ENCODE measurements at places on chromosomes 11 and 22.

GRCh38 chr22:19984201-19984753 is 32.3 kb downstream of the ARVCF start:
- no peak for DNase-seq

DNA sequence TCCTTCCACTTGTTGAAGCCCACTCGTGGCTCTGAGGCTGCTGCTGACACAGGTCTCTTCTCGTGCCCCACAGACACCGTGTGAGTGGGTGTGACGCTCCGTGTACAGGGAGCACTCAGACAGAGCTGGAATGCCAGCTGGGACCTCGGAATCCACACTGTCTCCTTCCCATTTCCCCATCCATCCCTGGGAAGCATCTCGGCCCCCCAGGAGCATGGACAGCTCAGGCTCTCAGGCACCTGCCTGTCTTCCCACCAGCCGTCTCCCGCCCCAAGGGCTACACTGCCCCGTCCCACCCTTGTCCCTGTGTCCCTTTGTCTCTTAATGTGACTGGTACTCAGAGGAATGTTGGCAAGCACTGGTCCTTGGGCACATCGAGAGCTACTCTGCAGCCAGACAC is 63.8 kb downstream of the ARHGAP8 start:
- DNase-seq: no peak

GRCh38 chr11:7512525-7513233 is 1.1 kb upstream of the PPFIBP2 start:
- no peak for DNase-seq

- no peak for DNase-seq
Observed at GRCh38 chr11:78606667-78607066, 32.0 kb upstream of the NARS2 start.

GRCh38 chr11:42967653-42968052 is 344.1 kb upstream of the API5 start:
- no peak for DNase-seq

- DNase-seq: no peak
Observed at GRCh38 chr11:63979426-63979825, 5.0 kb downstream of the COX8A start.

- no peak for DNase-seq
Observed at GRCh38 chr22:11066458-11067285, 4461.3 kb upstream of the OR11H1 start.

DNA sequence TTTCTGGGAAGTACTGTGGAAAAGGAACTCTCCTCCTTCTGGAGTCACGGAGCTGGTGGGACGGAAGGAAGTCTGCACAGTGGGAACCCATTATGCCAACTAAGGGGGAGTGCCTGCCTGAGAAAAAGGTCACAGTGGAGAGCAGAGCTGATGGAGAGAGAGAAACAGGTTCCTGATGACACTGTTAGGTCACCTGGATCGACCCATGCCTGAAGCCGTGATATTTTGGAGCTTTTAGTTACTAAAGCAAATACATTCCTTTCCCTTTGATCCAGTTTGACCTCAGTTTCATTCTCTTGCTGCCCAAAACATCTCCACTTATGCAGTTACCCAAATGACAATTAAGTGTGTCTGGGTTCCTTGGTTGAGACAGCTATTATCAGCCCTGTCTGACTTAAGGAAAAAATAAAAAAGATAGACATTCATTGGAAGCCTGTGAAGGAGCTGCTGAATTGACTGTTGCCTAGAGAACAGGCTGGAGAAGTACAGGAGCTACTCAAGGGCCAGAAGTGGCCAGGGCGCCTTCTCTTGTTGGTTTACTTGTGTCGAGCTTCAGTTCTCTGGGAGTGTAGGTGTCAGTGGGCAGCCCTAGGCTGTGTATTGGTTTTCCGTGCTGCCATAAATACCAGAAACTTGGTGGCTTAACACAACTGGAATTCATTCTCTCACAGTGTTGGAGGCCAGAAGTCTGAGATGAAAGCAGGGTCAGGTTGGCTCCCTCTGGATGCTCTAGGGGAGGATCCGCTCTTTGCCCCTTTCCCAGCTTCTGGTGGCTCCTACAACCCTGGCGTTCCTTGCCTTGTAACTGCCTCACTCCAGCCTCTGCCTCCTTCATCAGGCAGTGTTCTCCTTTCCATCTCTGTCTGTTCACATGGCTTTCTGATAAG is 13.6 kb downstream of the MRGPRD start:
- DNase-seq: no peak

- no peak for DNase-seq
Observed at GRCh38 chr11:100612766-100613165, 74.3 kb upstream of the ARHGAP42 start.

GRCh38 chr11:113460469-113460868 is 14.7 kb downstream of the DRD2 start:
- DNase-seq: no peak

DNA sequence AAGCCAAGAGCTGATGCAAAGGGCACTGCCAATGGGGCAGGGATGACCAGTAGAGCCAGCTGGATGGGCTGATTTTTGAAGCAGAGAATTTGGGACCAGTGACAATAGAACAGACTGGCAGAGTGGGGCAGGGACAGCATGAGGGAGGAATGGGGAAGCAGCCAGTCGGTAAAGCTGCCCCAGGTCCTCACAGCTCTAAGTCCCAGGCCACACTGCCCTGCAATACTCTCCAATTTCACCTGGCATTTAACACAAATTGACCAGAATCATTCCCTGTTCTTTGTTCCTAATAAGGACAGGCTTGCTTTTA is 186.9 kb downstream of the CTTN start:
- no peak for DNase-seq

GRCh38 chr11:71441251-71441650 is 6.9 kb downstream of the DHCR7 start:
- DNase-seq: no peak

DNA sequence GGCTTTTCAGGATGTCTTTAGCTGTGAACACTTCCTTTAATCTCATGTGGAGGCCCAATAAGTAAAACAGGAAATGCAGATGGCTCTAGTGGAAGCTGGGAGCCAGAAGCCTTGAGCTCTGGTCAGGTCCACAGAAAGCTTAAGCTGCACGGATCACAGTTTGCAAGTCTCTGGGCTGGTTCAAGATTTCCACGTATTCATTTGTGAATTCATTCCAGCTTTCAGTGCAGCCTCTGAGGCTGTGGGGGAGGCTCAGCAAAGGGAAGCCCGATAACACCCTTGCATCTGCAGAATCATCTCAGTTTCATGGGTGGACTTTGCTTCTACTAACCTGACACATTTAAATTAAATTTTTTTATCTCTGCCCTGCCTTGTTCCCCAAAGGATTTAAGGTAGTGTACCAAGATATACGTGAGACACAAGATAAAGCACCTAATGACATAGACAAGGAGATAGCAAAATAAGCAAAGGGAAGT is 65.6 kb downstream of the ISX start:
- DNase-seq: no peak

DNA sequence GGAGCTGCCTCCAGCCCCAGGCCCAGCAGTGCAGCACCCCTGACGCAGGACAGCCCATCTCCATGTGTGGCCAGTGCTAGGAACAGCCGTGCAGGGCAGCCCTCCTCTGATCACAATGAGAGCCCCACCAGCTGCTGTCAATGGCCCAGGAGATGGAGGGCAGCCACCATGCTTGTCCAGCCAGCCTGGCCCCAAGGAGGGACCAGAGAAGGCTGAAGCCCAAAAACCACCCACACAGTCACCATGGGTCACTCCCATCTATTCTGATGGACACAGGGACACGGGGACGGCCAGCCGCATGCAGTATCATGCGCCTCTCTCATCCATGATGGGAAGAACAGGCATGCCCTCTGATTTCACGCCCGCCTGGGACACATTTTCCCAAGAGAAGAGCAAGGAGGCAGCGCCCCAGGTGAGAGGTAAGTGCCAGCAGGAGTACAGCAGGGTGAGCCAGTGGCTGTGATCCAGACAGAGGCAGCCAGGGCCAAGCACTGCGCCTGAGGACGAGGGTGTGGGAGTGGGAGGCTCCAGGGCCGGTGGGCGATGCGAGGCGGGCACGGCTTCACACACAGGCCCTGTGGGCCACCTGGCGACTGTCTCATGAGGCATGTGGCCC is 33.6 kb upstream of the GNB1L start:
- no peak for DNase-seq

- peak; percentile 53 for DNase-seq
Observed at GRCh38 chr11:57649826-57650738, at the start of gene YPEL4. Gene YPEL4 (minus strand): TSS chr11:57649912. CDS start chr11:57647107, 2,805 bp downstream.

GRCh38 chr11:112983887-112984286 is 22.7 kb downstream of the NCAM1 start:
- DNase-seq: no peak

DNA sequence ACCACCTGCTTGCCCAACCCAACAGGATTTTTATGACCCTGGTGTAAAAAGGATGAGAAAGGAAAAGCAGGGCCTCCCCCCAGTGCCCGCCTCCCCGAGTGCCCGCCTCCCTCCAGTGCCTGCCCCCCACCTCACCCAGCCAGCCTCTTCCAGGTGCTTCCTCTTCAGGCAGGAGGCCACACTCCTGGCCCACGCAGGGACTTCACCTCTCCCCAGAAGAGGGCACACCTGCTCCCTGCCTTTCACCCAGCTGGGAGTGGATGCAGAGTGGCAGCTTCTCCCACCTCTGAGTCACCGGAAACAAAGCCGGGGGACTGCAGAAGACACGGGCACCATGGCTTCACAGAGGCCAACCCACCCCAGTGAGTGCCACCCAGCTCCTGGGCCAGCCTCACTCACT is 16.1 kb downstream of the CPT1A start:
- DNase-seq: peak; percentile 44

- DNase-seq: no peak
Observed at GRCh38 chr11:113147249-113147648, 167.1 kb upstream of the TTC12 start.

DNA sequence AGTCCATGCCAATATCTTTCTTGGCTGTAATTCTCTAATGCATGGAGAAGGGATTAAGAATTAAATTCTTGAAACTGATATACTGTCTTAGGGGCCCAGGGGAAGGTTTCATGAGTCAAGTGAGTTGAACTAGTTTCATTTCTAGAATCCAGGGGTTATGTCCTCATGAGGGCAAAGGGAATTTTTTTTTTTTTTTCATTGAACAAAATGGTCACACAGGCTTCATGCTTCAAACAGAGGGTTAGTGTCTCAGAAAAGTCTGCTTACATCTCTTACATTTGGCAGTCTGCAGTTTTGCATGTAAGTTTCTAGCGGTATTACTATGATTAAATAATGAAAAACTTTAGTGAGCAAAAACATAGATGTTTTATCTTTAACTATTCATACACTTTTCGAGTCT is 32.9 kb downstream of the PPME1 start:
- no peak for DNase-seq
